Testis (tissue), 5 donors: ENCODE measurements at places on chromosomes 11 and 22. TPM values are rescaled to one million over a fixed set of nuclear protein-coding genes. Genes with fewer than 3 reads are reported as not detected.

GRCh38 chr22:47210686-47211085 is 448.2 kb downstream of the TBC1D22A start:
- DNase-seq: no peak

DNA sequence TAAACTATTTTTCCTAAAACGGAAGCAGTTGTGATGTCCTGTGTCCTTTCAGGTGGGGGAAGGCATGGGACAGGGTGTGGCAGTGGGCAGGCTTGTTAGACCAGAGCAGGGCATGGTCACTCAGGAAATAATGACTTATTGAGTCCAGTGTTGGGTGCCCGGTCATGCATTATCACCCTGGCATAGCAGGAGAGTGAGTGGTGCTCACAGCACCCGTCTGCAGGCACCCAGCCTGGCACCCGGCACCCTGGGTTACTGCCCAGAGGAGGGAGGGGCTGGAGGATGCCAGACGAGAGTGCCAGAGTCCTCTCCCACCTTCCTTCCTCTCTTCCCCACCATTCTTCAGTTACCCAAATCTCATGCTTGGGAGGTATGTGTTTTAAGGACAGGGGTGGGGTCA is 59.1 kb downstream of the ST3GAL4 start:
- DNase-seq: no peak

DNA sequence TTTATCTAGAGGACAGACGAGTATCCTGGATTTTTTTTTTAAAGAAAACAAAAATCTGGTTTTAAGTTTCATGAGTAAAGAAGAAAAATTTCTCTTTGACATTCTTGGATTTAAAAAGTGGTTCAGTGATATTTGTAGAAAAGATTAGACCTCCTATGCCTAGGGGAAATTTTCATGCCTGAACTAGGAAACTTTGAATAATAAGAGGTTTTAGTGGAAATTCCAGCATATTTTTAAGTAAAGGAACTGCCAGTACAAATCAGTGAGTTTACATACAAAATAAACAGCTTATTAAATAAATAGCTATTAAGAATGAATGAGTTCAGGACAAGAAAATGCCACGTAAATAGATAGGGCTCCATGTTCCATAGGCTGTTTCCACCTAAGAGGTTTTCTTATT is 17.5 kb downstream of the JAM3 start:
- no peak for DNase-seq

The ANO3 gene
- 2.2 TPM for total RNA-seq
